Motor neuron (in vitro differentiated cells): ENCODE measurements at places on chromosomes 16 and 17. TPM values are rescaled to one million over a fixed set of nuclear protein-coding genes. Genes with fewer than 3 reads are reported as not detected.

Gene IRX5
- 8.1 and 8.6 TPM in 2 replicates for total RNA-seq

DNA sequence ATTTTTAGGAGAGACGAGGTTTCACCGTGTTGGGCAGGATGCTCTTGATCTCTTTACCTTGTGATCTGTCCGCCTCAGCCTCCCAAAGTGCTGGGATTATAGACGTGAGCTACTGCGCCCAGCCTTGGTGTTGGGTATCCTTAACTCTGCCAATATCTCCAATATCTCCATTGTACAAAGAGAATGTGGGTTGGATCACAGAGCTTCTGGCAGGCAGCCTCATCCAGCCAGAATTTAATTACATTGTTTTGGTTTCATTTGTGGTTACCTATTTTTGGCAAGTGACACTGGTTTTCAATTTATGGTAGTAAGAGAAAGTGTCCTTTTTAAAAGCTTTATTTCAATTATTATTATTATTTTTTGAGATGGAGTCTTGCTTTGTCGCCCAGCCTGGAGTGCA is 14.0 kb upstream of the RFWD3 start:
- ATAC-seq, result no peak

DNA sequence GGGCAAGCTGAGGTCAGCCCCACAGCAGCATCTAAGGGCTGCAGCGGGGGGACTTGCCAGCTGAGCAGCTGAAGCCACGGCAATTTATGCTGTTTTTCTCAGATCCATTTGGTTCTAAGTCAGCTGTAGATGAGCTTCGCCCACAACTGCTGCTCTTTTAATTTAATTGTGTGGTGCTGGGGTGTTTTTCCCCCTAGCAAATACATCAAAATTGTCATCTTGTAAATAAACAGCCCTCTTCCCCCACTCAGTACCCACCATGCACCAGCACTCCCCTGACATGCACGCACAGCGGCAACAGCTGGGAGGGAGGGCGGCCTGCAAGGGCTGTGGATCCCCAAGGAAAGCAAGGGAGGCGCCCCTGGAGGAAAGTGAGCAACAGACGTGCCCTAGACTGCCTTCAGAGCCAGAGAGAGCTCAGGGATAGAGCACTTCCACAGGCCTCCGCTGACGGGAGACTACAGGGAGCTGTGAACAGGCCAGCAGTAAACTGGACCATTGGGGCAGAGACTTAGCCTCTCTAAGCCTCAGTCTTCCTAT is 149.5 kb downstream of the TMEM132E start:
- no peak for ATAC-seq

DNA sequence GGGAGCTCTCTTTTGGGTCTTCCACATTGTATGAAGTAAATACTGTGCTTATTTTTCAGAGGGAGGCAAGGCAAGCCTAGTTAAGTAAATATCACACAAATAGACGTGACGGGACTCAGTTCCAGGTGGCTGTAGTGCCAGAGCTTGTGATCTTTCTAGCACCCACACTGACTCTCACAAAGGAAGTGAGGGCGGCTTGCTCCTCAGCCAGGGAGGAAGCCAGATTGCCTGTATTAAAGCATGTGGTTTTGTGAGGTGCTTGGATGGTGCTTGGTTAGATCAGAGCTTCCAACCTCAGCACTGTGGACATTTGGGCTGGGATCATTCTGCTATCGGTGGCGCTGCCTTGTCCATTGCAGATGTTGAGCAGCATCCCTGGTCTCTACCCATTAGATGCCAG is 80.1 kb downstream of the VAT1L start:
- ATAC-seq, result no peak

DNA sequence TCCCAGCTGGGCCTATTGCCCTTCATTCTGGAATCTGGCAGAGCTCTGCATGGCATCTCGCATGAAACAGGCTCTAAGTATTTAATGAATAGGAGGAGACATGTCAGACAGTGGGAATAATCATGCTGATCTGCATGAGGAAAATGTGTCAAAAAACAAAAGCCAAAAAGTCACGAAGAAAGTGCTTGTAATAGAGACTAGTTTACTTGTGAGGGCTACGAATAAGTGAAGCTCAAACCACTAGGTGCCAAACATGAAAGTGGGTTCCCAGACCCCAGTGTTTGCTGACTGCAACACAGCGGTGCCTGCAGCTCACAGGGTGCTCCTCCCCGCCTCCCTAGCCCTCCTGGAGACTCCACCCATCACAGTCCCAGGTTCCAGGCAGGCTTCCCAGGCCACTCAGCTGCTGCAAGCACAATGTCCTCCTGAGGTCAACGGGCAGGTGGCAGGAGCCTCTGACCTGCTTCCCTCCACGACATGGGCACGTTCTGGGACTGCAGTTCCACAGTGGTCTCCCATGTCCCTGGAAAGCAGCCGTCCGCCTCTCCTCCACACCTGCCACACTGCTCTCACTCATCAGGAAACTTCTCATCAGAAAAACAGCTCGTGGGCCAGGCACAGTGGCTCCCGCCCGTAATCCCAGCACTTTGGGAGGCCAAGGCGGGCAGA is 96.5 kb downstream of the ANKRD11 start:
- no peak for ATAC-seq

DNA sequence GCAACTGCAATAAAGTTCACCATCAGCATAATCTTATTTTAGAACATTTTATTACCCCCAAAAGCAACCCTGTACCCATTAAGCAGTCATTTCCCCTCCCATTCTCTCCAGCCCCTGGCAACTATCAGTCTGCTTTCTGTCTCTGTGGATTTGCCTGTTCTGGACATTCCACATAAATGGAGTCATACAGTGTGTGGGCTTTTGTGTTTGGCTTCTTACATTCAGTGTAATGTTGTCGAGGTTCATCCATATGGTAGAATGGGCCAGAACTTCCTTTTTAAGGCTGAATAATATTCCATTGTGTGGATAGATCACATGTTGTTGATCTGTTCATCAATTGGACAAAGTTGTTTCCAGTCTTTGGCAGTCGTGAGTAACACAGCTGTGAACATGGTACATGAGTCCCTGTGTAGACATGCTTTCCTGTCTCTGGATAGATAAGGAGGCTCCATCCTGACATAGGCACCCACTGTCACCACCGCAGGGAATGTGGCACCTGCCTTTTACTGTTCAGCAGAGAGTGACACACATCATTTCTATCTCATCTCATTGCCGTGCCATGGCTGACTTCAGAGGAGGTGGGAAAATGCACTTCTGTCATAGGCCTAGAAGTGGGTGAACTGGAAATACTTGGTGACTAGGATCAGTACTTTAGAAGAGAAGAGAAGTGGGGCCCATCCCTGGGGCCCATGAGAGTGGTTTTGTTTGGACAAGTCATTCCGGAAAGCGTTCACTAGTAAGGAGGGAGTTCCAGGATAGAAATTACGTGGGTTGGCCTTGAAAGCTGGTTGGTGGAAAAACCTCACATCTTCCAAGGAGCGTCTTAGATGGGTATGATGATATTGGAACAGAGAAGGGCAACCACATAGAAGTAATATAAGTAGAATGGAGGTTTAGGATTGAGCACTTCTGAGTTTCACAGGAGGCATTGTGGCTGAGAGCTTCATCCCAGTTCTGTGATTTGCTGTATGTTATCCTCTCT is 25.8 kb downstream of the EPN2 start:
- peak; percentile 91 for ATAC-seq

Gene KCNJ18
- total RNA-seq, result 0.18 and 0.54 TPM in 2 replicates

DNA sequence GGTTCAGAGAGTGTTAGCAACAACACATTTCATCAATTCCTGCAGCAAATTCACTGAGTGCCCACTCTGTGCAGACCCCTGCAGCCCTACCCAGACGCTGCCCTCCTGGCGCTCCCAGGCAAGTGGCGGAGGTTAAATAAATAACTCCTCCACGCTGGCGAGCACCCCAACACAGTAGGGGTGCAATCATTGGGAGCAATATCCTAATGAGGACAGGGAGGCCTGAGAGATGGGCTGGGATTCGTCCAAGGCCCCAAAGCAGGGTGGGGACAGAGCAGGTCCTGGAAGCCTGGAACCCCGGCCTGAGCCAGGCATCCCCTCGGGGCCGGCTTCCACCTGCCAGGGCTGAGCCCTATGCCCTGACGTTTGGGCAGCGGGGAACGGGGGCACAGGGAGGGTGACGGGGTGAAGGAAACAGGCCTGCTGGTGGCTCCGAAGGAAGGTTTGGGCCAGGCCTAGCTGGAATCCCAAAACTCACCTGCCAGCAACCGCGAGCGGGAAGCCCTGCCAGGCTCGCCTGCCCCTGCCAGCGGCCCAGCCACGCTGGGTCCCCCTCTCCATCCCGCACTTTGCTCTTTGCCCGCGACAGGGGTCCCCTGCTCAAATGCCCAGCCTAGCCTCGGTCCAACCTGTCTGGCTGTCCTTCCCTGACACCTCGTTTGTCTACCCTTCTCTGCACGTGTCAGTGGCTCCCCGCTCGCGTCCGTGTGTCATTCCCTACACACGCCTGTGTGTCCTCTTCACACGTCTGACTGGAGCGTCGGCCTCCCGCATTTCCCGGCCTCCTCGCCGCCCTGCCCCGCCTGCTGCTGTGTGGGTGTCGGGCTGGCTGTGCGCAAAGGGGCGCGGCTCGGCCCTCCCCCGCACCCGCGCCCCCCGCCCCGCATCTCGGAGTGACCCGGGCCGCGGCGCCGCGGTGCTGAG is 721 bp upstream of the BEAN1 start:
- ATAC-seq, result peak; percentile 54

Gene C1QL1
- total RNA-seq, result 0.58 TPM in 1 of 2 replicates, not detected in the other

DNA sequence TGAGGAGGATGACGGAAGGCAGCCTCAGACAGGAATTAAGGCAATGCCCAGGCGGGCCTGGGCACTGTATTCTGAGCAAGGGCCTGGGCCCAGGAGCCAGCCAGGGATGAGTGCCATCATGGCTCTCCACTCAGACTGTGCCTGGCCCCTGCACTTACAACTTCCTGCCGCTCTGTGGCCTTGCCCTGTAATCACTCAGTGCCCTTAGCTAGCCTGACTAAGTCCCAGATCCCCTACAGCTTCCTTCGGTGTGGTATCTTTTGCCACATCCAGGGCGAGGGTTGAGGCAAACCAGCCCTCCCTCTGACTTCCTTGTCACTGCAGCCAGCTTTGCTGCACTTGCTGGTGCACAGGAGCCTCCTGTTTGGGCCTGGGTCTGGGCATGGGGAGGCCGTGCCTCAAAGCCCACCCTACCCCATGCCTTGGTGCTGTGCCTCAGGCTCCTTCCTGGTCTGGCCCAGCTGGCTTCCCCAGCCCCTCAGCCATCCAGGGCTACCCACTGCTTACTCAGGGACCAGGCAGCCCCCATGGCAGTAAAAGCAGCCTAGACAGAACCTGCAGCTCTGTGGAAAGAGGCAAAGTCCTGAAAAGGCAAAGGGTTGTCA is 9.3 kb downstream of the SLC46A1 start:
- ATAC-seq, result no peak

DNA sequence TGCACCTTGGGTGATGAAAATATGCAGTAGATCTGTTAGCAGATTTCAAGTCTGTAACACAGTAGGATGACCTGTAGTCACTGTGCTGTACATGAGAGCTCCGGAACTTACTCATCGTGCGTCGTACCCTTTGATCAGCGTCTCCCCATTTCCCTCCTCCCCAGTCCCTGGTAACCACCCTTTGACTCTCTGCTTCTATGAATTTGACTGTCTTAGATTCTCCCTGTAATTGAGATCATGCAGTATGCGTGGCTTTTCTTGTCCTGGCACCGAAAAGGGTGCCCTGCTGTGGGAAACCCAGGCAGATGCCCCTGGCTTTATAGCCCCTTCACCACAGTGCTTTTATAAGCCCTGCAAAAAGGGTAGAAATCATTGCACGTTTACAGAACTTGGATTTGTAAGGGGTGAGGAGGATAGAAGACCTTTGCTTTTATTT is 20.5 kb downstream of the CLEC16A start:
- no peak for ATAC-seq

- no peak for ATAC-seq
Observed at GRCh38 chr16:79062336-79062735, 538.2 kb downstream of the MAF start.

DNA sequence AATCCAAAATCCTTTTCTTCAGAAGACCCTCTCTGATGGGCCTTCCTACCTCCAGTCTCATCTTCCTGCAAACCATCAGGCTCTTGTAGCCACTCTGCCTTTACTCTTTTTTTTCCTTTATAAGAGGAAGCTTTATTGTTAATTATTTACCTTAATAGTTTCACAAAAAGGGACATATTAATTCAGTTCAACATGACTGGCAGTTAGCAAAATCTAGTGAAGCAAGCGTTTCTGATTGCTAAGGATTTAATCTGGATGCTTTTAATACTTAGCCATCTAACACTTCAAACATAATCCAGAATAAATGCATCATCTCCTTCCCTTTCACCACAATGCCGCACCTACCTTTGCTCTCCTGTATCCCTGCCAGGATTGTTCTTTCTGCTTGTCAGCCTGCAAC is 62.0 kb downstream of the SPACA3 start:
- no peak for ATAC-seq

- no peak for ATAC-seq
Observed at GRCh38 chr16:67676516-67676915, 9.9 kb downstream of the C16orf86 start.

Gene MPV17L
- 3.0 and 5.9 TPM in 2 replicates for total RNA-seq

Gene KCTD13
- 18.7 and 19.0 TPM in 2 replicates for total RNA-seq

GRCh38 chr17:36511216-36511615 is 23.5 kb downstream of the MYO19 start:
- no peak for ATAC-seq

GRCh38 chr17:81394377-81394920 is 808 bp upstream of the BAHCC1 start:
- no peak for ATAC-seq

- ATAC-seq, result peak; percentile 44
Observed at GRCh38 chr17:9211133-9211765, 189.9 kb downstream of the NTN1 start.

DNA sequence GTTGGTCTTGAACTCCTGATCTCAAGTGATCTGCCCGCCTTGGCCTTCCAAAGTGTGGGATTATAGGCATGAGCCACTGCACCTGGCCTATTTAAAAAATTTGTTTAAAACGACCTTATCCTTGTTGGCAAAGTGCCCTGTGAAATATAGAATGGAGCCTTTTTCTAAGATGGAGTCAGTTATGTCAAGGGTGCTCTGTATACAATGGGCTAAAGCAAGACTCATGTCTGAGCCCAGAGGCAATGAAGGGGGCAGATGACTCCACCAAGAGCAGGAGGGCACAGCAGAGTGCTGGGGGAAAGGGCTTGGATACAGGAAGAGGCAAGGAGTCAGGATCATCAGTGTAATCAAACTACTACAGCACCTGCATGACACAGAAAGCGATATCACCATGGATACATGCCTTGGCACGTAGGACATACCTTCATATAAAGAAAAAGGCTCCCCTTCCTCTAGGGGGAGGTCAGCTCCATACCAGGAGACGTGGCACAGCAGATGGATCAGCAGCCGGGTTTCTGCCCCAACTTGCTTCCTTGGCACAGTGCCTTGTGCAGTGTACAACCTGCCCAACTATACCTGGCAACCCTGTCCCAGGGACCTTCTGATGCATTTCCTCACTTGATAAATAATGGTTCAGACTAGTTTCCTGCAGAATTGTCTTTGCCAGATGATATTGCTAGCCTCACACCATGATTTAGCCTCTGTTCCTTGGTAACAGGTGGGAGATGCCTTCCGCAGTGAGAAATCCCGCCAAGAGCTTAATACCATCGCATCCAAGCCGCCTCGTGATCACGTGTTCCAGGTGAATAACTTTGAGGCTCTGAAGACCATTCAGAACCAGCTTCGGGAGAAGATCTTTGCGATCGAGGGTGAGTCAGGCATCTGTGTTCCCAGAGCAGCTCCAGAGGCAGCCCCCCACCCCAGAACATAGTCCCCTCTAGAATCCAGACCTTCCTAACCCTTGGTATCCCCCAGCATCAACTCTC is 15.3 kb downstream of the ITGAM start:
- no peak for ATAC-seq
